Cardiac muscle cell (in vitro differentiated cells and primary cell): ENCODE measurements at places on chromosomes 6 and 20.

DNA sequence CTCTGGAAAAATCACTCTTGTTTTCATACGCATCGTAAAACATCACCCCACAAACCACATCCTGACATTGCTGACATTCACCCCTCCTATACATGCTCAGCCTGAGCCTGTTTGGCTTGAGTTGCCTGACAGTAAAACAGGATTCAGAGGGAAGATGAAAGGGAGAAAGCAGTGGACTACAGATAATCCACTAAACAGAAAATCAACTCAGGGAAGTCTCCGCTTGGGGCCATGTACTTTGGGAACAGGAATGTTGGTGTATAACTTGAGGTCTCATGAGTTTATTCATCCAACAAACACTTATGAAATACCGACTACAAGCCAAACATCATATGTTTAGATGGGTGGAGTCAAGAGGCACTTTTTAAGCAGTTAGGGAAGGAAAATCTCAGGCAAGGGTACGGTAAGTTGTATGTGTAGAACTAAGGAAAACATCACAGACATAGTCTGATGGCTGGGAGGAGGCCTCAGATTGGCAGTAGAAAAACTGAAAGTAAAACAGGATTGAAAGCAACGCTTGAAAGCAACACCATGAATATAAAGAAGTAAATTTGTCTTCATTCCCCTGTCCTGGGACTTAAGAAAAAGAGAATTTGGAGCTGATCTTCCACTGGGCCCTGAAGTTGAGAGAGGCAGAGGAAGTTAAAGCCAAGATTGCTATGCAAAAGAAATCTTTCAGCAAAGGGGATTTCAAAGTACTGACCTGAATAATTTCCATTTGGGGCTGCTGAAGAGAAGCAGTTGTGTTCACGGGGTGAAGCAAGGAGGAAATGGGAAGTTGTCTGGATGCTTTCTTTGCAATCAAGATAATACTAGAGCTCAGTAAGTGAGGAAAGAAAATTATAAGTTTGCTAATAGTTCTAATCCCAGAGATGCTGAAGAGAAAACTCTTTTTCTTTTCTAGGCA lies 28.8 kb downstream of the PDE7B start:
- DNase-seq = no peak

GRCh38 chr20:30985386-30985785 lies 272.1 kb upstream of the DEFB115 start:
- DNase-seq = no peak

GRCh38 chr6:99467509-99468106 lies 42.5 kb upstream of the PNISR start:
- DNase-seq = peak; percentile 34

DNA sequence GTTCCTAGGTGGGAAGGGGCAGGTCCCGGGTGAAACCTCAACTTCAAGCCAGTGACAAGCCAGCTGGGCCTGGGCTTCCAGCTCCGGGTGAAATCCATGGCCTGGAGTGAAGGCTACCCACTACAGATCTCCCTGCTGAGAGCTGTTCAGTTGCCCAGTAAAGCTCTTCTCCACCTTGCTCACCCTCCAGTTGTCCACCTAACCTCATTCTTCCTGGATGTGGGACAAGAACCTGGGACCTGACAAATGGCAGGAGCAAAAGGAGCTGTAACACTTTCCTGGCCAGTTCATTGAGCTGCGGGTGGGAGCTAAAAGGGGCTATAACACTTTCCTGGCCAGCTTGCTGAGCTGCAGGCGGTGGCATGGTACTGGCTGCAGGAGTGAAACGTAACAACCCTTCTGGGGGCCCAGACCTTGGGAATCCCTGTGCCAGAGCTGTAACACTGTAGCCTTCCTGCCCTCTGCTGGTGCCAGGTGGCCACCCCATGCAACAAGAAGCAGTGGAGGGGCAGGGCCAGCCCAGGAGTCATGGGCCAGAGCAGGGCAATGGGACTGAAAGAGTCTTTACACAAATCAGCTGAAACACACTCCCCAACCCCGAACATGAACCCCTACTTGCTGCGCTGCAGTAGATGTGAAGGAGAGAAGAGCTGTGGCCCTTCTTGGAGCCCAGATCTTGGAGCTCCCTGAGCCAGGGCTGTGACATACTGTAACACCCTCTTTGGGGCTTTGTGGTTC lies 3.6 kb upstream of the HINT3 start:
- no peak for DNase-seq

DNA sequence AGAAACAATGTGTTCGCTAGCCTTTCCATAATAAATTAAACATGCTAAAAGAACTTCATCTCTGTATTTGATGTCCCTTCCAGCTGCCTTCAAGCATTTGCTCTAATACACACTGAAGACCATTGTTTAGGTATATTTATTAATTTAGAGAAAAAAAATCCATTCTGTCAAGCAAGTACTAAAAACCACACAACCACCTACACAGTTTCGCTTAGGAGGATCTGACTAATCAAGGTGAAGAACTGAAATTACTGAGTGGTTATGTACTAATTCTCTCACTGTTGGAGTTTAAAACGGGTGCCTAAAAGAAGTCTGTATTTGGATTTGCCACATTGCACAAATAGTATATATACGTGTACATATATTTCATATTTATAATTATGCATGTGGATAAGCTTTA lies 58.9 kb downstream of the GMDS start:
- DNase-seq = no peak

GRCh38 chr6:118469468-118469867 lies 78.6 kb upstream of the PLN start:
- no peak for DNase-seq

- no peak for DNase-seq
Observed at GRCh38 chr20:34940081-34940481, 15.5 kb downstream of the GSS start.
